H1 (cell line): ENCODE measurements at places on chromosomes 2 and 18. TPM values are rescaled to one million over a fixed set of nuclear protein-coding genes. Genes with fewer than 3 reads are reported as not detected.

GRCh38 chr2:113240150-113240914 lies 38.4 kb downstream of the PAX8 start:
- no peak overlapping the region for H3K4me3 ChIP-seq
- H3K27me3 ChIP-seq, result no peaks in the 10 kb centered on the region
- no peaks in the 10 kb centered on the region for H3K36me3 ChIP-seq

Gene CXCR1
- total RNA-seq, result not detected in 2 replicates

- no peaks in the 10 kb centered on the region for H3K27me3 ChIP-seq
- H3K36me3 ChIP-seq, result no peaks in the 10 kb centered on the region
- DNase-seq, result no peak
- H3K4me3 ChIP-seq, result no peak overlapping the region
- H3K4me1 ChIP-seq, result peaks cover 3% of the 10 kb centered on the region
Measured at GRCh38 chr2:8440029-8440778, 241.7 kb upstream of the ID2 start.

GRCh38 chr18:51236225-51236624 lies 38.7 kb upstream of the MEX3C start:
- peaks cover 1% of the 10 kb centered on the region; the same call in 1 of the 2 replicates for H3K4me1 ChIP-seq
- no peaks in the 10 kb centered on the region for H3K27me3 ChIP-seq
- H3K36me3 ChIP-seq, result no peaks in the 10 kb centered on the region
- no peak overlapping the region for H3K4me3 ChIP-seq
- DNase-seq, result no peak

Gene ERBB4
- total RNA-seq, result 0.34 and 0.69 TPM in 2 replicates

Gene EFEMP1
- 14.0 and 15.5 TPM in 2 replicates for total RNA-seq

Gene TMEFF2
- 1.5 and 3.7 TPM in 2 replicates for total RNA-seq

Gene PCARE
- not detected in 2 replicates for total RNA-seq

- H3K27ac ChIP-seq, result no peak overlapping the region
- H3K4me1 ChIP-seq, result peaks cover 25% of the 10 kb centered on the region
- no peak overlapping the region for H3K4me3 ChIP-seq
- peaks cover 16% of the 10 kb centered on the region for H3K36me3 ChIP-seq
Measured at GRCh38 chr2:226793646-226794045, 6.0 kb downstream of the IRS1 start.

DNA sequence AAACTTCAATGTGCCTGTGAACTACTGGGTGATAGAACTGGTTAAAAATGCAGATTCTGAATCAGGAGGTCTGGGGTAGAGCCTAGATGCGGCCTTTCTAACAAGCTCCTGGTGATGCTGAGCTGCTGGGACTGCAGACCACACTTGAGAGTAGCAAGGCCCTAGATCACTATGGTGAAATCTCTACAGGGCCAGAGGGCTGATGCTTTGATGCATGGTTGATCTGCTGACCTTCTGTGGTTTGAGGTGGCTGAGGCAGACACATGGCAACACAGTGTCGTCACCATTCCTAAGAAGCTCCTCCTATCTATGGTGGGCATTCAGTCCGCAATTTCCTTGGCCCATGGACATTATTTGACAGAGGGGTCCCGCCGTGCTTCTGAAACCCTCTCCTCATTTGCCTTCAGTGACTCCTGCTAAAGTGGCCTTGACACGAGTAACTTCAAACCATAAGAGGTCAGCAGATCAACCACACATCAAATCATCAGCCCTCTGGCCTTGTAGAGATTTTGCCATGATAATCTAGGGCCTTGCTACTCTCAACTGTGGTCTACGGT lies 19.8 kb downstream of the CCDC68 start:
- H3K36me3 ChIP-seq, result no peaks in the 10 kb centered on the region
- DNase-seq, result no peak
- H3K4me3 ChIP-seq, result no peak overlapping the region
- H3K27me3 ChIP-seq, result no peaks in the 10 kb centered on the region
- H3K27ac ChIP-seq, result no peak overlapping the region
